Astrocyte (in vitro differentiated cells and primary cell): ENCODE measurements at places on chromosomes 5 and 9. TPM values are rescaled to one million over a fixed set of nuclear protein-coding genes. Genes with fewer than 3 reads are reported as not detected.

Gene CNTFR
- 6.6 and 7.4 TPM in 2 replicates for total RNA-seq

Gene SNCAIP
- total RNA-seq = 0.84 and 1.7 TPM in 2 replicates

Gene GNA14
- 1.0 and 1.1 TPM in 2 replicates for total RNA-seq

GRCh38 chr5:136703706-136704105 is 338.4 kb upstream of the TRPC7 start:
- H3K27ac ChIP-seq = no peak overlapping the region
- H3K4me3 ChIP-seq = no peak overlapping the region
- peaks cover 4% of the 10 kb centered on the region for H3K27me3 ChIP-seq
- H3K36me3 ChIP-seq = no peaks in the 10 kb centered on the region
- no peak for DNase-seq

- H3K4me3 ChIP-seq = no peak overlapping the region
- H3K27me3 ChIP-seq = no peaks in the 10 kb centered on the region
- peaks cover 16% of the 10 kb centered on the region for H3K4me1 ChIP-seq
- H3K27ac ChIP-seq = no peak overlapping the region
- H3K36me3 ChIP-seq = no peaks in the 10 kb centered on the region
These were observed 69.1 kb upstream of the NREP start for GRCh38 chr5:111826064-111826463.

- H3K27me3 ChIP-seq = no peaks in the 10 kb centered on the region
- H3K4me3 ChIP-seq = no peak overlapping the region
- H3K4me1 ChIP-seq = no peaks in the 10 kb centered on the region
- no peaks in the 10 kb centered on the region for H3K36me3 ChIP-seq
These were observed 525.6 kb upstream of the SEMA6A start for GRCh38 chr5:117100176-117100575.

DNA sequence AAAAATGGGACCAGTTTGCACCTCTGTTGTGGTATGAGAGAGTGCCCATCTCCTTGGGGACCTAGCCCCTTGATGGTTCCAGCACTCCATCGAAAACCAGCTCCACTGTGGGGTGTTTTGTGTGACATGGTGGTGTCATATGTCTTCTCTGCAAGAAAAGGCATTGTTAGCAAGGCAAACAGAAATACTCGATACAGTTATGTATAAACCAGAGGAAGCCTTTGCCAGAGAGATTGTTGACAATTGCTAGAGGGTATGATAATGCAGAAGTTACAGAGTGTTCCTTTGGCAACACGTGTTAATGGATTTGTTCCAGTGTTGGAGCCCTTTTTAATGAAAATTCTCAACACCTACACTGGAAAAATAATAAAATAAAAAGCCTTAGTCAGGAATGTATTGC is 270.4 kb upstream of the DMRT1 start:
- H3K27ac ChIP-seq = no peak overlapping the region
- DNase-seq = no peak
- peaks cover 3% of the 10 kb centered on the region for H3K4me1 ChIP-seq
- no peak overlapping the region for H3K4me3 ChIP-seq
- no peaks in the 10 kb centered on the region for H3K27me3 ChIP-seq
- no peaks in the 10 kb centered on the region for H3K36me3 ChIP-seq

- H3K4me1 ChIP-seq = no peaks in the 10 kb centered on the region
- H3K27me3 ChIP-seq = peaks cover 7% of the 10 kb centered on the region
- no peaks in the 10 kb centered on the region for H3K36me3 ChIP-seq
- no peak overlapping the region for H3K4me3 ChIP-seq
- no peak for DNase-seq
- no peak overlapping the region for H3K27ac ChIP-seq
These were observed 9.8 kb downstream of the CXCL14 start for GRCh38 chr5:135568923-135569360.

GRCh38 chr5:170046241-170046640 is 59.5 kb upstream of the FOXI1 start:
- H3K4me3 ChIP-seq = no peak overlapping the region
- no peaks in the 10 kb centered on the region for H3K36me3 ChIP-seq
- H3K27me3 ChIP-seq = no peaks in the 10 kb centered on the region
- H3K4me1 ChIP-seq = no peaks in the 10 kb centered on the region
- no peak overlapping the region for H3K27ac ChIP-seq
